Activated naive CD4-positive, alpha-beta T cell treated with anti-CD3 and anti-CD28 coated beads for 36 hours (primary cell): ENCODE measurements at places on chromosomes 11 and 22.

DNA sequence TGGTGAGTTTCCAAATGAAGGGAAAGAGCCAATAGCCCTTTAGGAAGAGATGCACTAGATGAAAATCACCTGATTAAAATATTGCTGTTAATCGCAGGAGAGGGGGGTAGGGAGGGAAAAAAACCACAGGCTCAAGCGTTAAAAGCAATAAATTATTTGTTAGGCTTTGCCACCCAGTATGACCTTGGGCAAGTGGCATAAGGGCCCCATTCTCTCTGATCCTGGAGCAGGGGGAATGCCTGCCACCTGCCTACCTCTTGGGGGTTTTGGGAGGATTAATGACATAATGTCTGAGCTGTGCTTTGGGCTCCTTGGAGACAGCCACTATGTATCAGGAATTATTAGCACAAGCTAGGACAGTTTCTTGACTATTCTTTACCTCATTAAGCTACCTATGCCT, 80.0 kb downstream of the ZNRF3 start:
- peaks cover 19% of the 10 kb centered on the region for H3K4me1 ChIP-seq
- no peak overlapping the region for H3K27ac ChIP-seq
- no peak for DNase-seq
- peaks cover 56% of the 10 kb centered on the region for H3K27me3 ChIP-seq
- H3K36me3 ChIP-seq, result peaks cover 4% of the 10 kb centered on the region

GRCh38 chr11:25860677-25861450, 471.1 kb upstream of the ANO3 start:
- no peaks in the 10 kb centered on the region for H3K36me3 ChIP-seq
- no peak for DNase-seq
- H3K4me3 ChIP-seq, result no peak overlapping the region
- no peaks in the 10 kb centered on the region for H3K27me3 ChIP-seq
- no peak overlapping the region for H3K27ac ChIP-seq
- H3K4me1 ChIP-seq, result no peaks in the 10 kb centered on the region

DNA sequence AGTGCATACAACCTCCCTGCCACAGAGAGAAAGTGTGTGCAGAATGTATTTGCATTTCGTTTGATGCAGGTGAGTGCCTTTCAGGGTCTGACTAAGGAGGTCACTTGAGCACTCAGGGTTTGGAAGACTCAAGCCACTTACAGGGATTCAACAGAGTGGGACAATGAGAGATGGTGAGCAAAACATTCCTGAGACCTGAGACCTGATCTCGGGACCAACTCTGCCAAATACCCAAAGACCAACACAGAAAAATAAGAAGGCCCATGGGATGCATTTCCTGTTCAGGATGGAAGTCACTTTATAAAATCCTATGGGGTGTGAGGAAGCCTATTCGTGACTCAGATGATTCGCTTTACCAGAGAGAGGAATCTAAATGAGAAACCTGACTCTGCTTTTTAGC, 65.2 kb upstream of the LARGE1 start:
- no peaks in the 10 kb centered on the region for H3K36me3 ChIP-seq
- H3K27ac ChIP-seq, result no peak overlapping the region
- no peaks in the 10 kb centered on the region for H3K4me1 ChIP-seq
- no peak for DNase-seq
- no peak overlapping the region for H3K4me3 ChIP-seq

- peaks cover 21% of the 10 kb centered on the region for H3K4me1 ChIP-seq
- no peaks in the 10 kb centered on the region for H3K36me3 ChIP-seq
- DNase-seq, result no peak
- no peak overlapping the region for H3K27ac ChIP-seq
- H3K27me3 ChIP-seq, result no peaks in the 10 kb centered on the region
- no peak overlapping the region for H3K4me3 ChIP-seq
These were observed 2.6 kb upstream of the TOP3B start for GRCh38 chr22:21985214-21985613.

GRCh38 chr11:134045799-134046635, 22.9 kb upstream of the JAM3 start:
- DNase-seq, result peak; percentile 51
- H3K4me3 ChIP-seq, result no peak overlapping the region
- H3K36me3 ChIP-seq, result no peaks in the 10 kb centered on the region
- no peaks in the 10 kb centered on the region for H3K4me1 ChIP-seq

GRCh38 chr11:94091091-94091490, 37.5 kb upstream of the PANX1 start:
- H3K4me3 ChIP-seq, result no peak overlapping the region
- no peak for DNase-seq
